ENCODE measurements at places on chromosomes 12 and 14.

DNA sequence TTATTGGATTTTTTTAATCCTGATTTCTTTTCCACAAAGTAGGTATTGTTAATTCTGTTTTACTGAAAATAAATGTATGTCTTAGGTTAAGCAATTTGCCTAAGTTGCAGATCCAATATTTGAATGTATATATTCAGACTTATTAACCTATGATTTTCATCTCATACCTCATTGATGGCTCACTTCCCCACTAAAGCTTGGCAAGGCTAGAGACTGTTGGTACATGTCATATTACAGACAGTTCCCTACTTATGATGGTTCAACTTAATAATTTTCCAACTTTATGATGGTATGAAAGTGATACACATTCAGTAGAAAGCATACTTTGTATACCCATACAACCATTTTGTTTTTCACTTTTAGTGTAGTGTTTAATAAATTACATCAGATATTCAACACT lies 33.2 kb upstream of the KCNH3 start:
- no peak for DNase-seq

- DNase-seq: peak; percentile 39
Observed at GRCh38 chr12:65810036-65810435, 14.2 kb upstream of the HMGA2 start.

DNA sequence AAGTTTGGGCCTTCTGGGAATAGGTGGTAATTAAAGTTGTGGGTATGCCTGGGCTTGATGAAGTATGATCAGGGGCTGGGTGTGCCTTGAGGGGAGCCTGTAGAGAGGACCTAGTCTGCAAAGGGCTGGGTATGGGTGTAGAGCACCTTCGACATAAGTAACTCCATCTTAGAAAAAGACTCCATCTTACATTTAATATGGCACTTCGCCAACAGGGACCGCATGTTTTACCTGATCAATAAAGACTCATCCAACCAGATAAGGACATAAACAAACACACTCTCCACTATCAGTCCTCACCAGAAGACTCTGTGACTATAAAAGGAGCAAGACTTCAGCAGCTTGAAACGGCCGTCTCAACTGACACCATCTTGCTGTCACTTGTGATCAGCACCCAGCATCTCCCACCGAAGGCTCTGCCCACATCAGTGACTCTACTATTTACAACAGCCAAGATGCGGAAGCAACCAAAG lies 23.5 kb upstream of the GPR68 start:
- no peak for DNase-seq

GRCh38 chr14:59292028-59292427 lies 103.6 kb downstream of the DAAM1 start:
- no peak for DNase-seq

DNA sequence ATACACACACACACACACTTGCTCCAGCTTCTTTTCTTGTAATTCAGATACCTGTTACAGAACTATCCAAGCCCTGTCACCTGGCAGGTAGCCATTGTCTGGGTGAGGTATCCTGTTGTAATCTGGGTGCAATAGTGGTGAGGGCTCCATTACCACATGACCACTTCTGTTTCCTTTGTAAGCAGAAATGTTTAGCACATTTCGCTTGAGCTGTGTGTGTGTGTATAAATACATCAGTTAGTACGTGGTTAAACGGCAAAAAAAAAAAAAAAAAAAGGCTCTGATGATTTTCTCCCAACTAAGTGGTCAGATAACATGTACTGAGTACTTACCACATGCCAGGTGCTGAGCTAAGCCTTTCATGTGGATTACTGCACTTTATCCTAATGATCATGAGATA lies 129.3 kb upstream of the SSTR1 start:
- DNase-seq: no peak

GRCh38 chr14:53742233-53742620 lies 214.4 kb downstream of the BMP4 start:
- no peak for DNase-seq

GRCh38 chr12:15538881-15539280 lies 216.6 kb downstream of the PTPRO start:
- DNase-seq: no peak

DNA sequence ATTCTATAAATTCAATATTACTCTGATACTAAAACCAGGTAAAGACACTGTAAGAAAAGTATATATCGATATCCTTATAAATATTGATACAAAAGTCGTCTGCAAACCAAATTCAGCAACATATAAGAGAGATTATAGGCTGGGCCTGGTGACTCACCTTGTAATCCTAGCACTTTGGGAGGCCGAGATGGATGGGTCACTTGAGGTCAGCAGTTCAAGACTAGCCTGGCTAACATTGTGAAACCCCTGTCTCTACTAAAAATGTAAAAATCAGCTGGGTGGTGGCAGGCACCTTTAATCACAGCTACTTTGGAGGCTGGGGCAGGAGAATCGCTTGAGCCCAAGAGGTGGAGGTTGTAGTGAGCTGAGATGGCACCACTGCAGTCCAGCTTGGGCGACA lies 13.5 kb upstream of the TUBA1C start:
- no peak for DNase-seq

GRCh38 chr12:52010152-52010622 lies 3.4 kb downstream of the TAMALIN start:
- DNase-seq: peak; percentile 89

DNA sequence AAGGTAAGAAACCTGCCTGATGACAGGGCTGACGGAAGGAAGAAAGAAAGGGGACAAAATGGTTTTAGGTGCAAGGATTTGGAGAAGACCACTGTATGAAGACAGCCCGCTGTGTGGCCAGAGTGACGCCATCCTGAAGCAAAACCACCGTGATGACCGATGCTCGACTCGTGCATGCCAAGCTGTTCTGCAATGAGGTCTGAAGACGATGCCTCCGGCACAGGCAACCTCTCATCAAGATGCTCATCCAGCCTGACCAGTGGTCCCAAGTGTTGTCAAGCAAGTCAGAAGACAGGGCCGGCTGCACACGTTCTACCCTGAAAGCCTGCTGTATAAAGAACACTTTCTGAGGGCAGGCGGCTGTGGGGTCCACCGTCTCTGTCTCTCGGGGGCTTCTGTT lies 34.8 kb downstream of the STX2 start:
- DNase-seq: no peak

- DNase-seq: no peak
Observed at GRCh38 chr14:99037777-99038430, 234.1 kb downstream of the BCL11B start.

- no peak for DNase-seq
Observed at GRCh38 chr12:20018406-20018805, 349.9 kb upstream of the PDE3A start.
